ENCODE measurements at places on chromosomes 16 and 17.

DNA sequence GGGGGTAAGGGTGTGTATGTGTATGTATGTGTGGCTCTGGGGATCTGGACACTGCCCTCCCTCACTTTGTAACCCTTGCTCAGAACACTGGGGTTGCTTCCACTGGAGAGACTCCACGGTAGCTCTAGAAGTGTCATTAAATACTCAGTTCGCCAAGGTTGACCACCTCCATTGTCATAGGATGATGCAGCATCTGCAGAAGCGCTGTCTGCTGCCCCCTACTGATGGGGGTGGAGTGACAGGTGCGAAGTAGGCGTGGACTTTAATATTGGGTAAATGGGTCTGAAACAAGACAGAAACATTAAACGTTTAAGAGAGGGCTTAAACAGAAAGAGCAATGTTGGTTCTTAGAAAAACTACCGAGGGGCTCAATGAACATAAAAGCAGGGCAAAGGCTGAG is 35.5 kb upstream of the STAC2 start:
- no peak for DNase-seq
- H3K27me3 ChIP-seq, result no peaks in the 10 kb centered on the region
- no peaks in the 10 kb centered on the region for H3K4me1 ChIP-seq

DNA sequence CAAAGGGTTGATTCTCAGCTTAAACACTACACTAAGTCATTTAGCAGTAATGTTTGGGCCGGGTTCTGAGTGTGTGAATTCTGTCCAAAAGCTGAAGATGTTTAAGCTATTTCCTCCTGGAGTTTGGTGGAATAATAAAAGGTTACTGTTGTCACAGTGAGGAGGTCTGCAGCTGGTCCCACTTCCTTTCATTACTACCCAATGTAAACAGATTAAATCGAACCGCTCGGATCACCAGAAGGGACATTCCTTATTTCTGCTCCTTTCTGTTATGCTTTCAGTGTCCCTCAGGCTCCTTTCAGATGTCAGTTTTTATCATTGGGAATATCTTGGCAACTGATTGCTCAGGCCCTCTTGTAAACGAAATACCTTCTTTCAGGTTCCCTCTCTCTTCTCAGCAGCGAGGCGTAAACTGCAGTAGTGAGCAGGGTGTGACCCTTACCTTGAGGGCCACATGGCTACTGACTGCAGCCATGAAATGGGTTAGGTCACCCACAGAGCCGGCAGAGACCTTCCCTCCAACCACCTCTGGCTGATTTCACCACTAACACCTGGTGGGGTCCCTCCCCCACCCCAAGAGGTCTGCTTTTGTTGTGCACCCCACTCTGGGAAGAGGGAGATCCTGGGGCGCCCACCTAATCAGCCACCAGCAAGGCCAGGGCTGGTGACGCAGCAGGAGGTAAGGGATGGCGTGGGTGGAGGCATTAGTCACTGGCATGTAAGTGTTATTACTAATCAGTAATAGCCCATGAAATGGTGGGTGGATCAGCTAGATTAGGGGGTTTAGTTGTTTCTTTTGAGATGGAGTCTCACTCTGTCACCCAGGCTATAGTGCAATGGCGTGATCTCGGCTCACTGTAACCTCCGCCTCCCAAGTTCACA is 117.6 kb downstream of the VPS53 start:
- H3K27ac ChIP-seq, result no peak overlapping the region
- H3K4me1 ChIP-seq, result no peaks in the 10 kb centered on the region
- H3K4me3 ChIP-seq, result no peak overlapping the region
- H3K36me3 ChIP-seq, result no peaks in the 10 kb centered on the region

GRCh38 chr16:89880477-89881367 is 7.3 kb downstream of the TCF25 start:
- no peak for DNase-seq
- no peak overlapping the region for H3K4me3 ChIP-seq
- H3K27ac ChIP-seq, result no peak overlapping the region
- H3K36me3 ChIP-seq, result peaks cover 26% of the 10 kb centered on the region
- no peaks in the 10 kb centered on the region for H3K4me1 ChIP-seq

DNA sequence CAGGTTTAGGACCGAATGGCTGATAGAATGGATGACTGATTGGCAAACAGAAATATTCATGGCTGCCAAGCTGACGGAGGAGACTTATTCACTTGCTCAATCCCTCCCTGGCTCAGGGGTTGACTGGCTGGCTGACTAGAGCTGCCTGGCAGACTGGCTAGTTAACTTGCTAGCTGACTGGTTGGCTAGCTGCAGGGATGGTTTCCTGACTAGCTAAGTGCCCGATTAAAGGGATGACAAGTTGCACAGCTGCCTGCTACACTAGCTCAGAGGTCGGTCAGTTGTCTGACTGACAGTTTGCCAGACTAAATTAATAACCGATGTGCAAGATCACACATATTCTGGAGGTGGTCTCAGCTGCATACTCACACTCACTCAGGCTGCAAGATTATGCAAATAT is 1208.4 kb upstream of the CDH8 start:
- H3K27me3 ChIP-seq, result no peaks in the 10 kb centered on the region
- no peak overlapping the region for H3K4me3 ChIP-seq
- no peaks in the 10 kb centered on the region for H3K36me3 ChIP-seq
- no peak overlapping the region for H3K27ac ChIP-seq
- no peak for DNase-seq

DNA sequence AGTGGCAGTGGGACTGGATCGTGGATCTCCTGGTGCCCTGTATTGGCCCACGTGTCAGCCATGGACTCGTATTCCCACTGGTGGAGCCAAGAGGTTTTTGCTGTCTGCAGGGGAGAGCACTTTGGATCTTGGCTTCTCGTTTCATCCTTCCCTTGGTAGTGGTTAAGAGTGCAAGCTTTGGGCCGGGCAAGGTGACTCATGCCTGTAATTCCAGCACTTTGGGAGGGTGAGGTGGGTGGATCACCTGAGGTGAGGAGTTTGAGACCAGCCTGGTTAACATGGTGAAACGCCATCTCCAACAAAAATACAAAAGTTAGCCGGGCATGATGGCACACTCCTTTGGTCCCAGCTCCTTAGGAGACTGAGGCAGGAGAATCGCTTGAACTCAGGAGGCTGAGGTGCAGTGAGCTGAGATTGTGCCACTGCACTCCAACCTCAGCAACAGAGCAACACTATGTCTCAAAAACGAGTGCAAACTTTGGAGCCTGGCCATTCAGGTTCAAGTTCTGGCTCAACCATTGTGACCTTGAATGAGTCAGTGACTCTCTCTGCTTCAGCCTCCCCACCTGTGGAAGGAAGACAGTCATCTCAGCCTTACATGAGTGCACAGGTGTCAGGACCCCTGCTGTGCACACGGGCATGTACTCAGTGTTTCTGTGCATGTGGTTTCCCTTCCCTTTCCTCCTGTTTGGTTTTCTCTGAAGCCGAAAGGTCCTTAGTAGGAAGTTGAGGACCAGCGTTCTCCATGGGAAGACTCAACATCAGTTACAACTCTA is 57.4 kb downstream of the PLCG2 start:
- peaks cover 3% of the 10 kb centered on the region for H3K4me1 ChIP-seq
- H3K4me3 ChIP-seq, result no peak overlapping the region
- H3K27me3 ChIP-seq, result no peaks in the 10 kb centered on the region
- H3K27ac ChIP-seq, result no peak overlapping the region

Measured in H1 (cell line).